SW 1271 (cell line): ENCODE measurements at places on chromosomes 6 and 20.

DNA sequence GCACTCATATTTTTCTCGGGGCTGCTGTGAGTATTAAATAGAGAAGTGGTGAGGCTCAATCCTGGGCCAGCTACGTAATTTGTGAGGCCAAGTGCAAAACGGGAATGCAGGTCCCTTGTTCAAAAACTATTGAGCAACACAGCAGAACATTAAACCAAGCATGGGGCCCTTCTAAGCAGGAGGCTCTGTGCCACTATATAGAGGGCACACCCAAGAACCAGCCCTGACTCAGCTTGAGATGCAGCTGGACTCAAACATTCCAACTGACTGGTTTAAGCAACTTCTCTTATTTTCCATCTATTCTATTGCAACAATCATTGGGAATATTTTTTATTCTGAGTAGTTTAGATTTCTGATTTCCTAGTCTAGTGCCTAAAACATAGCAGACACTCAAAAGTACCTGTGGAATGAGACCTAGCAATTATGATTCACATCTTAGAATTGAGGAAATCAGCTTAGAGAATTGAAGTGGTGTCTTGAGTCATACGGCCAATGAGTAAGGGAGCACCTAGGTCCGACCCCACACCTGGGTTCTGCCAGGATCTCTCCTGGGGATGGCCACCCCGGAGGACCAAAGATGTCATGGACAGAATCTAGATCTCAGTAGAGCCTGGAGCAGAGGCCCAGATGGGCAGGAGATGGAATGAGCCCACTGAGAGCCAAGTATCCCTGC lies 1.3 kb downstream of the SIRPB2 start:
- no peak for DNase-seq

GRCh38 chr20:57801581-57801980 lies 91.8 kb upstream of the PMEPA1 start:
- no peak for DNase-seq

- DNase-seq = no peak
Observed at GRCh38 chr20:53399592-53400335, 193.9 kb downstream of the ZNF217 start.

GRCh38 chr20:48807051-48807450 lies 20.7 kb downstream of the PREX1 start:
- DNase-seq = no peak

DNA sequence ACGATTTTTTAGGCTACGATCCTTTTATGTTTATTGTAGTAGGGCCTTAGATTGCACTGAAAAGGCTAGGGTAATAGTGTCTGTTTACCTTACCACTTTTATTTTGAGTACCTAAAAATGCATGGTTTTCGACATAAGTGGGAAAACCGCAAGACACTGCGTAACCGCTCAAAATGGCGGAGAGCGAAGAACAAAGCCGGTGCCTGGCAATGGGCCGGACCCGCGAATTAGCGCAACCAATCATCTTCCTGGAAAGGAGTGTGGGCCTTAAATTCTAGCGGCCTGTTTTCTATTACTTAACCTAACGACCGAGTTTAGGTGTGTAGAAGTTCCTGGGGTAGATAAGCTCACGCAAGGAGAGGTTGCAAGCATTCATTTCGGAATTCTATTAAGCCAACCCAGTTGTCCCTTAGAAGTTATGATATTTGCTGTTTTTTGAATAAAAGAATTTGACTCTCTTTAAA lies 118.0 kb downstream of the HFE start:
- no peak for DNase-seq

DNA sequence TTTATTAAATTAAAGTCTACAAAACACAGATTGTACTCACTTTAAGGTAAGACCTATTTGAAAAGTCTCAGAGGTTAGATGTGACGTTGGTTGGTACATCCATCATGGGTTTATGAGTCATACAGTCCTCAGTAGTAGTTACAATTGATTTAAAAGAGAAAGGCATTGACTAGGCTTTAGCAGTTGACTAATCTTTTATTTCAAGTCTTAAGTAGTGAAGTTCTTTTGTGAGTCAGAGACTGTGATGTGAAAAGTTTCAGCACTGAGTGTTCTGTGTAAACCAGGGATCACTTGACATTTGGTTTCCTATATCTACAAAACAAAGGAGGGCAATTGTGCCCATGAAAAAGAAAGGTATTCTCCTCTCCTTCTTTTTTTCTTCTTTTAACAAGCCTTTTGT lies 221.3 kb downstream of the GRIK2 start:
- DNase-seq = no peak

GRCh38 chr6:90336388-90336947 lies 39.8 kb upstream of the BACH2 start:
- DNase-seq = no peak

GRCh38 chr6:99711925-99712324 lies 105.3 kb downstream of the PRDM13 start:
- DNase-seq = no peak

- DNase-seq = no peak
Observed at GRCh38 chr6:70725817-70726415, 58.2 kb downstream of the SMAP1 start.

DNA sequence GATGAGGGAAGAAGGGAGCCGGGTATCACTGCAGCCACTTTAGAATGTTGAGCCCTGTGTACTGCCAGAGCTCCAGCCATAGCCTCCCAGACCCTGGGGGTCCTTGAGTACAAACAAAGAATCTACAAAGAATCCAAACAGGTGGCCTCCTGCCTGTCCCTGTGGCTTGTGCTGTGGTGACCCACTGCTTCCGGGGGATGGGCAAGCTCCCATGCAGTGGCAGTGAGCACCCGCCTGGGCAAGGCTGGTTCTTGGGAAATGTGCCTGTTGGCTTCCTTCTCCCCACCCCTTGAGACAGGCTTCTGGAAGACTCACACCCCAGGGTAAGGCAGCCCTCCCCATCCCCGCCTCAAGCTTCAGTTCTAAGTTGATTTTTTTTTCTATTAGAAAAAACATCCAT lies 13.9 kb downstream of the SIRPA start:
- no peak for DNase-seq

GRCh38 chr6:115986026-115986425 lies 74.7 kb downstream of the FRK start:
- no peak for DNase-seq

- no peak for DNase-seq
Observed at GRCh38 chr6:10112871-10113549, 301.9 kb downstream of the TFAP2A start.

- DNase-seq = no peak
Observed at GRCh38 chr20:53613748-53614147, 20.1 kb upstream of the ZNF217 start.
